H1 (cell line): ENCODE measurements at places on chromosomes 4 and X. TPM values are rescaled to one million over a fixed set of nuclear protein-coding genes. Genes with fewer than 3 reads are reported as not detected.

DNA sequence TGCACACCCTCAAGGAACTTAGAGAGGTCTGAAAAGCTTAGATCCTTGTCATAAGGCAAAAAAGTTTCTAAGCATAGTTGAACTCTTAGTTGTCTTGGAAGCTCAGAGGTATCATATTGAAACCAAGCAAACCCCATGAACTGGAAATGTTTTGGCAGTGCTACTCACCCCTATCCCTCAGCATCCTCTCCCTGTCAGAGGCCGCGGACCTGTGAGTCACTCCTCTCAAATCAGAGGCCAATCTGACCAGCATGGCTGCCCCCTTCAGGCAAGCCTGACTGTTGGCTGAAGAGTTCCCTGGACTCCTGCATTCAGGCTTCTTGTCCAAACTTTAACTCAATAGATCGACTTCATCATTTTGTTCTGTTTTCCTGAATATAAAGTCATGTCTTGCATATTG, 69.4 kb downstream of the KCNIP4 start:
- no peaks in the 10 kb centered on the region for H3K4me1 ChIP-seq
- no peaks in the 10 kb centered on the region for H3K36me3 ChIP-seq
- H3K27ac ChIP-seq: no peak overlapping the region

Gene GYPA
- total RNA-seq: not detected in 2 replicates

Gene SPANXB1
- not detected in 2 replicates for total RNA-seq

- H3K4me3 ChIP-seq: no peak overlapping the region
- H3K4me1 ChIP-seq: no peaks in the 10 kb centered on the region
- DNase-seq: no peak
Measured at GRCh38 chrX:126124721-126125120, 41.4 kb downstream of the DCAF12L2 start.
